Stimulated activated CD8-positive, alpha-beta memory T cell treated with anti-CD3 and anti-CD28 coated beads, Interleukin-4, amount 100 ng/mL, for 4 hours (primary cell): ENCODE measurements at places on chromosomes 7 and 10.

GRCh38 chr7:15594461-15594860 is 32.6 kb upstream of the AGMO start:
- no peak for DNase-seq

DNA sequence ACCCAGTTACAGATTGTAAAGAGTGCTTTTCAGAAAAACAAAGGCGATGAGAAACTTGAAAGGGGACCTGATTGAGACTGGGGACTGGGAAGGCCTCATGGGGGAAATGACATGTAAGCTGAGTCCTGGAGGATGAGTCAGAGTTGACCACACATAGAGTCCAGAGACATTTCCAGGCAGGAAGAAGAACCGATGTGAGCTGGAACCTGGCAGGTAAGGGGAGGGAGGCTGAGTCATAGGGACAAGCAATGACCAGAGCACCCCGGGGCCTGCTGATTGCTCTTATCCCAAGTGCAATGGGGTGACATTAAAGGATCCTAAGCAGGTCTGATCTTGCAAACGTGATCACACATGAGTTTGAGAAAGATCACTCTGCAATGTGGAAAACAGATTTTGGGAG is 11.7 kb downstream of the TLL2 start:
- no peak for DNase-seq

DNA sequence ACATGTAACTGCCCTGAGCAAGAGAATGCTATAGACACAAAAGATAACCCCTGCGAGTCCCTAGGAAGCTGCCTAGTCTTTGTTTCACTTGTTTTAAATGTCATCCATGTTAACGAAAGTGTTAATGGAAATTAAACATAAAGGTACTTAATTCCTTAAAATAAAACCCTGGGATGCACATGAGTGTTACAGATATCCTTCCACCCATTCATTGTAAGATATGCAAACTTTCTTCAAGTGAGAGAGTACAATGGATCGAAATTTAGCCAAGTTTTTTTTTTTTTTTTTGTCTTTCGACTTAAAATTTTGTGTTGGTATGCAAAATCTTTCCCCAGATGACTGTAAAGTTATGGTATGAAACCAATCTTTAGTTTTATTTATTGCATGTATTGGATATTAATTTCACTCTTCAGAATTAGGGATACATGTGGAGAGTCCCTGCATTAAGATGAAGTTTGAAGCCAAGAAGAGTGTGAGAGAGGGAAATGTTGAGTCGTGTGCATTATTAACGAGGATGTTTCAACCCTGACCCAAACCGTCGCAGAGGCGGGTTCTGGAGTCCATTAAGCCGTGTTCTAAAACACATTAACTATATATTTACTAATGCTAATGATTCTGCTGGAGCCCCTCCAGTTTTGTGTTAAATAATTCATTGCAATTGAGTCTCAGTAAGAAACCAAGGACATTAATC is 1.6 kb downstream of the CDK14 start:
- DNase-seq, result no peak

GRCh38 chr7:114364151-114364550 is 50.5 kb upstream of the FOXP2 start:
- no peak for DNase-seq

- no peak for DNase-seq
These were observed 20.8 kb downstream of the BRAF start for GRCh38 chr7:140903741-140904480.

DNA sequence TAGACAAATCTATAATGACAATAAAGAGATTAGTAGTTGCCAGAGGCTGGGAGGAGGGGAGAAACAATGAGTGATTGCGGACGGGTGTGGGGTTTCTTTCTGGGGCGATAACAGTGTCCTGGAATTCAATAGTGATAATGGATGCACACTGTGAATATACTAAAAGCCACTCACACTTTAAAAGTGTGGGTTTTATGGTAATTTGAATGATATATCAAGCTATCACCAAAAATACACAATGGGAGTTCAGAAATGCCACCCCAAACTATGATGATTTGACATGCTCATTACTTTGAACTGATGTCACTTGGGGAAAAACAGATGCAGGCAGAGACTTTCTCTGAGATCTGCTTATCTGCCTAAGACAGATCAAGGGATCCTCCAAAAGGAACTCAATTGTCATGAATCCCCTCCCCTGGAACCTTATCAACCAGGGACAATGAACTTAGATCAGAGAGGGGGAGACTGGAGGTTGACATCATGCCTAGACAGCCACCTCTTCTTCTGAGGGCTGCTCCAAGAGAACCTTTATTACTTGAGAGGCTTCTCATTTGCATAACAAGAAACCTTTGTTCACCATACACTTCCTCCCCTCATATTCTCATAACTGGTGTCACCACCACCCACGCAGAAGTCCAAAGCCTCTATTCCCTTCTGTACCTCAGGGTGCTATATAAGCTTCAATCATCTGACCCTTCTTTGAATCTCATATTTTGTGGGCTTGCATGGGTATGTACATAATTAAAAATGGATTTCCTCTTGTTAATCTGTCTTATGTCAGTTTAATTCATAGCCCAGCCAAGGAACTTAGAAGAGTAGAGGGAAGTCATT is 14.8 kb upstream of the ZC3HAV1 start:
- no peak for DNase-seq

GRCh38 chr10:131346456-131346855 is 34.9 kb upstream of the TCERG1L start:
- DNase-seq, result no peak

- DNase-seq, result no peak
These were observed 76.6 kb downstream of the SUGCT start for GRCh38 chr7:40211276-40212003.

GRCh38 chr10:120607016-120607709 is 150.1 kb downstream of the PLPP4 start:
- DNase-seq, result no peak

GRCh38 chr10:11180228-11180627 is 162.6 kb downstream of the CELF2 start:
- DNase-seq, result no peak

GRCh38 chr10:113549856-113550255 is 3.0 kb upstream of the HABP2 start:
- no peak for DNase-seq

GRCh38 chr7:37031571-37032257 is 307.4 kb upstream of the AOAH start:
- DNase-seq, result no peak

GRCh38 chr10:1841759-1842158 is 104.4 kb upstream of the ADARB2 start:
- no peak for DNase-seq

- DNase-seq, result no peak
These were observed 21.1 kb downstream of the LIMK1 start for GRCh38 chr7:74104702-74105101.

GRCh38 chr10:101292194-101293006 is 61.6 kb upstream of the BTRC start:
- no peak for DNase-seq

- no peak for DNase-seq
These were observed 282.1 kb downstream of the ARHGAP12 start for GRCh38 chr10:31646519-31646918.

GRCh38 chr7:37074370-37074769 is 350.1 kb upstream of the AOAH start:
- DNase-seq, result no peak

DNA sequence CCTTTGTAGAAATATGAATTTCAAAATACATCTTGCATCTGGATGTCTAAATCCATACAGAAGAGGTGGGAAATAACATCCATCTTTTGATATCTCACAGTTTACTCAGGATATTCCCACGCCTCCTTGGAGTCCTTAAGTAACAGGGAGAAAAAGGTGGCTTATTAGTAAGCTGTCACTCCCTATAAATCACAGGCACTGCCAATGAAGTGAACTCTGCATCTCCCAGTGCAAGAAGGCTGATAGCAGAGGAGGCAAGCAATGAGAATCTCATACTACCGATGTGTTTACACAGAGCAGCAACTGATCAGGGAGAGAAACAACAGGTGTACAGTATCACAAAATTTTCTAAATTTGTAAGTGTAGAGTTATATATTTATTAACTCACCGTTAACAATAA is 551.8 kb downstream of the NXPH1 start:
- DNase-seq, result no peak

DNA sequence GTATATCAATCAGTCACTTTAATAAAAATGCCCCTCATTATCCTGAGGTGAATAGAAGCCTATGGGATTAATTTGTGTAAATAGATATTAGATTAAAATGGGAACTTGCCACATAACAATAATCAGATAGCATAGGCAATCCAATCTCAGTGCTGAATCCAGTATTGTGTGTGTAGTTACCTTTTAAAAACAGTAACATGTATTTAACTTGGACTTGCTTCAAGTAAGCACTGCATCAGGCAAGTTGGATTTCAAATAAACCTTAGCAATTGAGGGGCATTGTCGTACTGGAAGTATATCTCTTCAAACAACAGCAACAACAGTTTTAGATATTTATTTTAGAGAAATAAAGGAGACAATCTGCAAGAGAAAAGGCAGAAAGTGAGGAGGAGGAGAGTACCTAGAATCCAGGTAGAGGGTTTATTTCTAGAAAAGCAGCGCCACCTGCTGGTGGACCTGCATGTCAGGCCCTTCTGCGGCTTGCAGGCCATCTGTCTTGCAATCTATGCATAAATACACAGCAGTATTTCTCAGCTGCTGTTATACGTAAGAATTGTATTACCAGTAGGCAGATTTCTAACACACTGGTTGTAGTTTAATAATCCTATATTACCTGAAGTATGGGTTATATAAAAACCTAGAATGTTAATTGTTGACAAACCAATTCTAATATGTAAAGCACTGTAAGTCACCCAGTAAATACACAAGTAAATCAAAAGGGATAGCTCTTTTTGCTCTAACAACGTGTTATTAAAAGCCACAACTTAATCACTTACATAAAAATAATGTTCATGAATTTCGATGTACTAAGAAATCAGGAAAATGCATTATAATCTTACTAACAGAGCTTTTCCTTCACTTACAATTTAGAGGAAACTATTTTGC is 652.8 kb downstream of the KCNMA1 start:
- peak; percentile 24 for DNase-seq

- no peak for DNase-seq
These were observed 80.8 kb downstream of the NKX6-2 start for GRCh38 chr10:132705173-132705572.

- no peak for DNase-seq
These were observed 159.8 kb downstream of the FOXP2 start for GRCh38 chr7:114574384-114574783.

- DNase-seq, result no peak
These were observed 64.4 kb downstream of the STK17A start for GRCh38 chr7:43647339-43647672.

DNA sequence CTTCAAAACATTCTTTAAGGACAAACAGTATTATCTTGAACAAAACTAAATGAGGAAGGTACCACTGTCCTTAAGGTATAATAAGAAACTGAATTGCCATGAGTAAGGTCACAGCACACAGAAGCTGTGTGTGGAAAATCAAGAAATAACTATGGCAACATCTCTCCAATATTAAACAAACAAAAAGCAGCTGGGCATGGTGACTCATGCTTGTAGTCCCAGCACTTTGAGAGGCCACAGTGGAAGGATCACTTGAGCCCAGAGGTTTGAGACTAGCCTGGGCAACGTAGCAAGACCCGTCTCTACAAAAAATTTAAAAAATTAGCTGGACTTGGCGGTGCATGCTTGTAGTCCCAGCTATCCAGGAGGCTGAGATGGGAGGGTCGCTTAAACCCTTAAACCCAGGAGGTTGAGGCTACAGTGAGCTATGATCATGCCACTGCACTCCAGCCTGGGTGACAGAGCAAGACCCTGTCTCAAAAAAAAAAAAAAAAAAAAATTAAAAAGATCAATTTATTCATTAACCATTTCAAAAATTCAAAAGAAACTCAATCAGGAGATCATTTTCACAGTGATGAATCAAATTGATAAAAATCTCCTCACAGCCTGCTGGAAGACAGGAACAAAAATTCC is 195.4 kb downstream of the SKIDA1 start:
- DNase-seq, result no peak

- no peak for DNase-seq
These were observed 45.5 kb downstream of the AOC1 start for GRCh38 chr7:150897502-150898474.

GRCh38 chr7:138167222-138167621 is 91.0 kb downstream of the AKR1D1 start:
- DNase-seq, result no peak

DNA sequence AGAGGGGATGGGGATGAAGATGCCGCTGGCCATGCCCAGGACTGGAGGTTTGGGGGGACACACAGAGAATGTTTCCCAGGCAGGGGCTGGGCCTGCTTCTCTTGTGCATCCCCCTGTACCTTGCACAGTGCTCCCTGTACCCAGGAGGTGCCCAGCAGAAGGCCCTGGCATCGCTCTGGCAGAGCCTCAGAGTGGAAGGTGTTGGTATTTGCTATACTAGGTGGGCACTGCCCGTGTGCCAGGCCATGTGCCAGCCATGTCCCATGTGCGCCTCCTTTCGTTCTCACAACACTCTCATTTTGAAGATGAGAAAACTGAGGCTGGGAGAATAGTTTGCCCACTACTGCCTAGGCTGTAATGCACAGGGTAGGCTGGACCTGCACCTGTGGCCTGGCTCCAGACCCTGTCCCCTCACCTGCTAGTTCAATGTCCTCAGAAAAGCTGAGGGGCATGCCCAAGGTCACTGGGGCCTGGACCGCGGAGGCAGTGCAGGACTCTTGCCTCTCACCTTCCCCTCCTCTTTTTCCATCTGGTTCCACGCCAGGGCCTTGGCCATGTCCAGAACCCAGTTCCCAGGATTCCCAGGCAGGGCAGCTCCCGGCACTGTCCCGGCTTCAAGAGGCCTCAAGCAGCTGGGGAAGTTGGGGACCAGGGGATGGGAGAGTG is 64.7 kb downstream of the GOLGA7B start:
- DNase-seq, result no peak

DNA sequence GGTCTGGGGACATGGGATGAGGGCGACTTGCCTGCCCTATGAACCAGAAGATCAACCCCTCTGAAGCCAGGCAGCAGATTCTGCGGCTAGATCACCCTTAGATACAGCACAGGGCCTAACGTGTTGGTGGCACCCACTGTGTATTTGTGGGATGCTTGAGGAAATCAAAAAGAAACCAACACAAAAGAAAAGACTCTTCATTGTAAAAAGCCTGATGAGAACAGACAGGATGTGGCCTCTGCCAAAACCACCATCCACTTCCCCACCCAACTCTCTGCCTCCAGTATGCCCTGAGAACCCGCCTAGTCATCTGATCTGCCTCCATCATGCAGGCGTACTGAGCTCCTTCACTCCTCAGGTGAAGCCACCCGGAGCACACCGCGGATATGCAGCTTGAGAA is 97.2 kb upstream of the INSYN2A start:
- DNase-seq, result peak; percentile 3

DNA sequence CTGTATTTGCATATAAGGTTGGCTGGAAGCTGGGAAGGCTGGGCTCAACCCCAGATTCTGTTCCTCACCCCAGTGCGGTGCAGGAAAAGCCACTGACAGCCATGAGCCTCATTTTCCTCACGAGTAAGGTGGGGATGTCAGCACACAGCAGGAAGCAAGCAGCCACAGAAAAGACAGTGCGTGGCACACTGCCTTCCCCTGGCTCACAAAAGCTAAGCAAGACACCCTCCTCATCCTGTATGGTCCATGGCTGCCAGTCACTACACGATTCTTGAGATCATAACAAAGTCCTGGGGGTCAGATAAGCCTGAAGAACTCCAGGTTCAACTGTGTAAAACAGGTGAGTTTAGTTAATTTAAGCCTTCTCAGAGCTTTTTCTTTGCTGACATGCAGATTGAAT is 28.9 kb upstream of the DDC start:
- DNase-seq, result no peak
